Activated CD4-positive, alpha-beta T cell treated with anti-CD3 and anti-CD28 coated beads, Interleukin-2, amount 10 ng/mL, durations not matched to agents 7 days and 5 days (primary cell): ENCODE measurements at places on chromosomes 6 and 20. TPM values are rescaled to one million over a fixed set of nuclear protein-coding genes. Genes with fewer than 3 reads are reported as not detected.

- no peak for DNase-seq
Observed at GRCh38 chr6:18742406-18742805, 355.3 kb downstream of the RNF144B start.

DNA sequence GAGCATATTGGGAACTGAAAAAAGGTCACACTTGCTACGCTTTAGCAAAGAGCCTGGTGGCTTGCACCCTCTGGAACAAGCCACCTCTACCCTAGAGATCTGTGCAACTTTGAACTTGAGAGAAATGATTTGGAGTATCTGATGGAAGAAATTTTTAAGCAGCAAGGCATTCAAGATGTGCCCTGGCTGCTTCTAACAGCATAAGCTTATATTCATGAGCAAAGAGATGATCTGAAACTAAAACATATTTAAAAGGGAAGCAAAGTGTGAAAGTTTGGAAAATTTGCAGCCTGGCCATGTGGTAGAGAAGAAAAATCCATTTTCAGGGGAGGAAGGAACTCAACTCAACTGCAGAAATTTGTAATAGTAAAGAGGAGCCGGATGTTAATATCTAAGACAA lies 71.1 kb downstream of the NINL start:
- DNase-seq, result no peak

DNA sequence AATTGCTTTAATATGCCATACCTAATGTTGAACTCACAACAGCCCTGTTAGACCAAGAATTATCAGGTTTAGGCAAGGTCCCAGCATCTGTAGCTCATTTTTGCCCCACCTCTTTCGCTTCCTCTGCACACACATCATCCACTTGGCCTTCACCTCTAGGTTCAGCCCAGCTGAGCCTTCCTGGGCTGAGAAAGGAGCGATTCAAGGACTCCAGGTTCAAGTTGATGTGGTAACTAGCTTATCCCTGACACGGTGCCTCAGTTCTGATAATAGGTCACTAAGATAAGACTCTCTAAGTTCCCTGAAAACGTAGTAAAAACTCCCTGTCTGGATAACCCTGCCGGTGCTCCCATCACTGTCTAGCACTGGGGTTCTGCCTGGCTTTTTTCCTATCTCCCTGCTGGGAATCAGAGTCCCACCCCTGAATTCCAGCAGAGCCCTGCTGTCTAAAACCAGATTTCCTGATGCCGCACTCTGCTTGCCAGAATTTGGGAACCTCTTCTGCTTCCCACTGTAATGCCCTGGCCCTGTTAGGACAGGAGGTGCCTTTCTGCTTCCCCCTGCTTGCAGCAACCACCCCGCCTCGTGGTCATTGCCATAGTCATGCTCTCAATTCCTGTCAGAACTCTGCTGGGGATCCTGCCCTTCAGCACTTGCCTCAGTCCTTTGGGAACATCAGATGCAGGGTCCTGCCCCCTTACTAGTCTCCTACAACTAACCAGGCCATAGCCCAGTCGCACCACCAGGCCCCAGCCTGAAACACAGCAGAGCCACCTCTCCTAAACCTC lies 47.6 kb downstream of the ALDH8A1 start:
- no peak for DNase-seq

Gene BMP5
- not detected for total RNA-seq
